ENCODE measurements at places on chromosomes 6 and 20.

DNA sequence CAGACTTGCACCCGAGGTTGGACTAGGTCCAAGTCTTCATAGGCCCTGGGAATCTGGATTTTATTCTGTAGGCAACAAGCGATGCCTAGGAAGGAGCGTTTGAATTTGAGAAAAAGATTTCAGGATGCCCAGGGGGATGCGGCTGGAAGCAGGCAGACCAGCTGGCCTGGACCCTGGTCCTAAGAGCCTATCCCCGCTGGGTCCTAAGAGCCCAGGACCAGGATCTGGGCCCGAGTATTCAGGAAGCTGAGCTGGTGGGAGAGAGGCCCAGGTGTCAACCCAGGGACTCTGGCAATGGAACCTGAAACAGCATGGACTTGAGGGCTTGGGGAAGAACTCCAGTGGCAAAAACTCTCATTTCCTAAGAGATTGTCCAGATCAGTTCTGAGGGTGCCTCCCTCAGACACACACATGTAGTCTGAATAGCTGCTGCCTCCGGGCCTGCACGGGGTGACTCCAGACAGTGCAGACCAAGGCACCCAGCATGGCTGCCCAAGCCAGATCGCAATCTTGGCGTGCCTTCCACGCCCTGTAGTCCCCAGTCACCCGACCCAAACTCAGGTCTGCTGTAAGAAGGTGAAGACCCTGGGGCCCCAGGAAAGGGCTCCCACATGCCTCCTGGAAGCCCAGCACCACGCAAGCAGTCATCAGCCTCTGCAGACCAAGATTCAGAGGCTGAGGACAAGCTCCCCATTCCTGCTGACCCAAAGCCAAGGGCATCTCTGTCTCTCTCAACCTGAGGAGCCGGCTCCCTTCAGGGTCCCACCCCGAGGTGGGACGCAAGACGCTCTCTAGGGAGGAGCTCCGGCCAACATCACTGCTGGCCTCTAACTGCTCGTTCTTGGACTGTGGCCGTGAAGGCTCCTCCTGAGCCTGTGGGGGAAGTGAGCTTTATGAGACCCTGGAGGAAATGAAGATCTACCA, 34.4 kb downstream of the RRBP1 start:
- DNase-seq, result no peak

DNA sequence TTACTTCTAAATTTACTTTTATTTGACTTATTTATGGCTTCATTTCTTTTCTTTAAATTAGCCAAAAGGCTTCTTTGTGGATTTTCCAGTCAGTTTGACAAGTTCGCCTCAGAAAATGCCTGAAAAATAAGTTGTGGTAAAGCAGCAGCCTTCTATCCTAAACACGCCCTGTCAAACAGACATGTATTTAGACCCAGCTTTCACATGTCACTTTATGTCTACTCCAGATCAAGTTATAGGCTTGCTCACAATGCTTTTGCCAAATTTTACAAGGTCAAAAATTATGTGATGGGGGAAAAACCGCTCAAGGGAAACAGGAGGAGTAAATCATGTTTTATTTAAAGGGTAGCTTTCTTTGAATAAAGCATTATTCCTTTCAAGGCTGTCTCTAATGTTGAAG, 615.0 kb downstream of the HDGFL1 start:
- DNase-seq, result no peak

- no peak for DNase-seq
These were observed 124.8 kb downstream of the SH3BGRL2 start for GRCh38 chr6:79755967-79756366.

- DNase-seq, result no peak
These were observed 143.3 kb upstream of the PREP start for GRCh38 chr6:105545947-105546731.
